ENCODE measurements at places on chromosomes 1 and 21. TPM values are rescaled to one million over a fixed set of nuclear protein-coding genes. Genes with fewer than 3 reads are reported as not detected.

The CYP4B1 gene
- total RNA-seq = 0.15 TPM

GRCh38 chr1:240484804-240485443, 127.0 kb downstream of the GREM2 start:
- H3K27me3 ChIP-seq = no peaks in the 10 kb centered on the region
- no peak overlapping the region for H3K4me3 ChIP-seq
- no peaks in the 10 kb centered on the region for H3K4me1 ChIP-seq
- DNase-seq = no peak
- H3K36me3 ChIP-seq = no peaks in the 10 kb centered on the region
- H3K27ac ChIP-seq = no peak overlapping the region

DNA sequence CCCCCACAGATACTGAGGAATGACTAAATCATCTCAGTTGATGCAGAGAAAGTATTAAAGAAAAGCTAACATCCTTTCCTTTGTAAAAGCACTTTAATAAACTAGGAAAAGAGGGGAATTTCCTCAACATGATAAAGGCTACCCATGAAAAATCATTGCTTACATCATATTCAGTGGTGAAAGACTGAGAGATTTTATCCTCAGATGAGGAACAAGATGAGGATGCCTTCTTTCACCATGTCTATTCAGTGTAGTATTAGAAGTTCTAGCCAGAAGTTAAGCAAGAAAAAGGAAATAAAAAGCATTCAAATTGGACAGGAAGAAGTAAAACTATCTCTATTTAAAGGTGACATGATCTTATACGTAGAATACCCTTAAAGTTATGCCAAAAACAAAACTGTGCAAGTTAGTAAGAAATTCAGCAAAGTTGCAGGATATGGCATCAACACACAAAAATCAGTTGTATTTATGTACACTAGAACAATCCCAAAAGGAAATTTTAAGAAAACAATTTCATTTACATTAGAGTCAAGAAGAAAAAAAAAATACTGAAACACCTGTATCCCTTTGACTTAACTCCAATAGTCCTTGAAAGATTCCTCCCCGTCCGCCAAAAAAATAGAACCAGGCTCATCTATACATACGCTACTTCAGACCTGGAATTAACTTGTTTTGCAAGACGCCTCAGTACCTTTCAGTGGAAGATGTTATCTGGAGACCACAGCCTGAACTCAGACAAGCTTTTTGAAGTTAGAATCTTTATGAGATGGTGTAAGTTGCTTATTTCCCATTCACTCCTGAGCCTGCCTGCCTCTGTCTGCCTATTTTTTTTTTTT, 17.5 kb downstream of the ZMYM4 start:
- no peaks in the 10 kb centered on the region for H3K36me3 ChIP-seq
- H3K27me3 ChIP-seq = no peaks in the 10 kb centered on the region
- peaks cover 14% of the 10 kb centered on the region for H3K4me1 ChIP-seq
- no peak for DNase-seq
- H3K4me3 ChIP-seq = no peak overlapping the region

The PDPN gene
- 27.9 TPM for total RNA-seq

The FASLG gene
- not detected for total RNA-seq

The PRDM16 gene
- 0.20 TPM for total RNA-seq

- no peak overlapping the region for H3K27ac ChIP-seq
- H3K36me3 ChIP-seq = no peaks in the 10 kb centered on the region
- H3K4me3 ChIP-seq = no peak overlapping the region
- H3K27me3 ChIP-seq = no peaks in the 10 kb centered on the region
- no peaks in the 10 kb centered on the region for H3K4me1 ChIP-seq
These were observed 21.5 kb downstream of the NCAM2 start for GRCh38 chr21:21019681-21020080.

The GSTM3 gene
- 18.9 TPM for total RNA-seq

GRCh38 chr1:9544926-9545325, 5.7 kb downstream of the SLC25A33 start:
- no peak overlapping the region for H3K27ac ChIP-seq
- no peak for DNase-seq
- no peak overlapping the region for H3K4me3 ChIP-seq
- H3K27me3 ChIP-seq = no peaks in the 10 kb centered on the region

- no peaks in the 10 kb centered on the region for H3K4me1 ChIP-seq
- peaks cover 2% of the 10 kb centered on the region for H3K27me3 ChIP-seq
- no peak overlapping the region for H3K4me3 ChIP-seq
- peak; percentile 46 for DNase-seq
These were observed 38.2 kb downstream of the SLC19A1 start for GRCh38 chr21:45504021-45504515.

GRCh38 chr1:199287206-199287605, 648.4 kb downstream of the PTPRC start:
- no peaks in the 10 kb centered on the region for H3K27me3 ChIP-seq
- no peaks in the 10 kb centered on the region for H3K4me1 ChIP-seq
- H3K4me3 ChIP-seq = no peak overlapping the region
- H3K36me3 ChIP-seq = no peaks in the 10 kb centered on the region

- H3K27me3 ChIP-seq = no peaks in the 10 kb centered on the region
- H3K27ac ChIP-seq = no peak overlapping the region
- H3K36me3 ChIP-seq = peaks cover 5% of the 10 kb centered on the region
- no peak overlapping the region for H3K4me3 ChIP-seq
These were observed 10.9 kb downstream of the EXO5 start for GRCh38 chr1:40519517-40519916.

The HSD3B1 gene
- not detected for total RNA-seq

GRCh38 chr21:22804151-22804550, 1805.9 kb downstream of the NCAM2 start:
- no peaks in the 10 kb centered on the region for H3K4me1 ChIP-seq
- no peak overlapping the region for H3K27ac ChIP-seq
- no peak for DNase-seq
- no peaks in the 10 kb centered on the region for H3K36me3 ChIP-seq
- H3K27me3 ChIP-seq = no peaks in the 10 kb centered on the region

DNA sequence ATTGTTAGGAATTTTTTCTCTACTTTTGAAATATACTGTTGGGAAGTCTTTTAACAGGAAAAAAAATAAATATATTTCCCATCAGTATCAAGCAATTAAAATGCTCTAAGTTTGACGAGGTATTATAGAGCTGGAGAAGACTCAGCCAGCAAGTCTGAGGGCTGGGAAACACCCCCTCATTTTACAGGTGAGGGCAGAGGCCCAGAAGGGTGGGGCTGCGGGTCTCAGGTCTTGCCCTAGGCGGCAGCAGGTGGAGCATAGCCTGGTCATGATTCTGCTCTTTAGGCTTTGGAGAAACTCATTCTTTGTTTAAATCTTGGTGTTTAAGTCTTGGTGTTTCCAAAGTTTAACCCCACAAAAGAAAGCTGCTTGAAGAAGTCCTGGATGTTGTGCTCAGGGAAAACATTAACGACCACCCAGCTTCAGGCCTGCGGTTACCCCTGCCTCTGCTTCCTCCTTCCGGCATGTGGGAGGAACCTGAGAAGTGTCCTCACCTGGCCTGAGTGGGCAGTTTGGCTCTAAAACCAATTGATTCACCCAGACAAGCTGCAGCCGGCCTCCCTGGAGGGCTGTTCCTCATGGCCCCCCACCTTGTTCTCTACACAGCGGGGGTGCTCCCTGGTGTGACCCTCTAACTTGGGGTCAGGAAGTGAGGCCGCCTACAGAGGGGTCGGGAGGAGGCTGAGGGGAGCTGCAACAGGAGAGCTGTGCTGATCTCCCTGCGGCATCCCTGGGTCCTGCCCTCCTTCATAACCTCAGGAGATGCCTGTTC, 41.7 kb downstream of the OLFML2B start:
- H3K27me3 ChIP-seq = no peaks in the 10 kb centered on the region
- no peaks in the 10 kb centered on the region for H3K4me1 ChIP-seq
- no peak for DNase-seq
- H3K36me3 ChIP-seq = no peaks in the 10 kb centered on the region
- H3K4me3 ChIP-seq = no peak overlapping the region

The NGF gene
- total RNA-seq = 1.4 TPM

DNA sequence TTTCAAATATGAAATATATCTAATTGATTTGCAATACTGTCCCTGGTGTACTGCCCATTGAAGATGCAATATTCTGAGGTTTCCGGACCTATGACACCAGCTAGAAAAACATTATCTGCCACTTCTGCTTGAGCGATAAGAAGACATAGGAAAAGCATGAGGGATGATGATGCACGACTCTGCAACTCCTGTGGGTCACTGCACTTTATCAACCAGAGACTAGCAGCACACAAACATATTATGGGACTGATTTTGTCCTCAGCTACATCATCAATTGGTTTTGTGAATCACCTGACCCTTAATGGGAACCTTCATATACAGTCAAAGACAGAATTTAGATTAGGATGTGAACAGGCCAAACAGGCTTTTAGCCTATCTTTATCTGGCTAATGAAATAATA, 13.8 kb upstream of the KCNA3 start:
- H3K4me3 ChIP-seq = no peak overlapping the region
- DNase-seq = no peak
- H3K27ac ChIP-seq = no peak overlapping the region

The RAB7B gene
- 0.66 TPM for total RNA-seq

The C1QC gene
- 29.0 TPM for total RNA-seq

DNA sequence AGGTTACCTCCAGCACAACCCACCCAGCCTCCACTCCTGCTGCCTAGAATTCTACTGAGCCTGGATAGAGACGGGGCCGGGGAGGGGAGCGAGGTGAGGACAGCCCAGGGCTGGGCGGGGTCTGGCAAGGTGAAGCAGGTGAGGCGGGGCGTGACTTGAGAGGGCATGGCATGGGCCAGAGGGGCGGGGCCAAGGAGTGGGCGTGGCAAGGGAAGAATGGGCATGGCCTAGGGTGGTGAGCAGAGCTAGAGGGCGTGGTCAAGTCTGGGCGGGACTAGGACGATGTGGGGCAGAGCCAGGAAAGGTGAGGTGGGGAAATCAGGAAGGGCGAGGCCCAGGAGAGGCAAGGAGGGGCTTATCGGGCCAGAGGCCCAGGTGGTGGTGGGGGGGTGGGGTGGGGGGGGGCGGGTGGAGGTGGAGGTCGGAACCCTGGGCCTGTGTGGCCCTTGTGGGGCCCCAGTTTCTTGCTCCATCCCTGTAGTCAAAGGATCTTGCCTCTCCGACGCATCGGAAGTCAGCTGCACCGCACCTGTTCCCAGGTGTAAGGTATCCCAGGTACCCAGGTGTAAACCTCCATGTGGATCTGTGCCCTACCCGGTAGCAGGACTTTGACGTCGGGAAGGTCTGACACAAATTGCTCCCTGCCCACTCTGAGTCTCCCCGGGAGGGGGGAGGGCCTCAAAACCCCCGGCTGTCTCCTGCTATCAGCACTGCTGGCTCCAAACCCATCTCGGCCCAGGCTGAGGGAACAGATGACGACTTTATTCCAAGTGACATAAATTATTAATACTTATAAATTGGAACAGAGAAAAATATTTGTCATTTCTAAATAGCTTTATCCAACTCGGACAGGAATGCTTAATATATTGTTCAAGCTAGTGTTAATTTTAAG, 32.9 kb upstream of the UTS2 start:
- H3K27ac ChIP-seq = no peak overlapping the region
- H3K4me1 ChIP-seq = no peaks in the 10 kb centered on the region
- DNase-seq = no peak
- H3K4me3 ChIP-seq = no peak overlapping the region
- H3K36me3 ChIP-seq = no peaks in the 10 kb centered on the region

DNA sequence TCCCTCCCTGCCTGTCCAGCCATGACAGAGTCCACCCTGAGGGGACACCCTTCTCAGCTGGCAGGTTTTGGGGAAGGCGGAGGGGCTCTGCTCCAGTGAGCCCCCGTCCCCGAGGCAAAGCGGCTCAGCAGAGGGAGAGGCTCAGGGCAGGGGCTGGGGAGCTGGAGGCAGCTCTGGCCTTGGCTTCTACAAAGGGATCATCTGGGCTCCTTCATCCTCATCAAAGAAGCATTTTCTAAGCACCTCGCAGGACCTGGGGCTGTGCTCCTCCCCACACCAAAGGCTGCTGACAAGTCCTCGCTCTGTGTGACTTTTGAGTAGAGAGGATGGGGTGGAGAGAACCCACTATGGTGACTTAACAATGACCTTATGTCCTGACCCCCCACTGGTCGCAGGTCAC, 21.0 kb upstream of the CLSTN1 start:
- no peak overlapping the region for H3K4me3 ChIP-seq
- no peak overlapping the region for H3K27ac ChIP-seq
- H3K4me1 ChIP-seq = no peaks in the 10 kb centered on the region
- H3K27me3 ChIP-seq = no peaks in the 10 kb centered on the region
- DNase-seq = peak; percentile 36
- H3K36me3 ChIP-seq = no peaks in the 10 kb centered on the region

The LPAR3 gene
- not detected for total RNA-seq

The HPCA gene
- not detected for total RNA-seq

GRCh38 chr1:54580856-54581550, 33.0 kb downstream of the ACOT11 start:
- H3K4me3 ChIP-seq = no peak overlapping the region
- DNase-seq = no peak
- H3K4me1 ChIP-seq = peaks cover 84% of the 10 kb centered on the region
- no peaks in the 10 kb centered on the region for H3K36me3 ChIP-seq
- peak overlapping the region; percentile 87 for H3K27ac ChIP-seq

DNA sequence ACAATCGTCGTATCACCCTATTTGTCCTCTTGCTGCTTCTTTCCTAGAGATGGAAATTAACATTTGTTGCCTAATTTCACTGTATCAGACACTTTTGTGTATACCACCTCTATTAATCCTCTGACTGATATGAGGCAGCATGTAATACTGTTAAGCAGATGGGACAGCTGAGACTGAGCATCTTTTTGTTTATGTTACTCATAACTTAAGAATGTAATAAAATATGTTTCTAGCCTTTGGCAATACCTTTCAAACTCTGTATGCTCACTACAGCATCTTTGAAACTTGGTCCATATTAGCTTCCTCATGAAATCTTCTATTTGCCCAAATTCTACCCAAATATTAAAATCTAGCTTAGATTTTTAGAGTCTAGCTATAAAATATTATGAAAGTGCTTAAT, 2.3 kb downstream of the OR14K1 start:
- no peak for DNase-seq
- no peaks in the 10 kb centered on the region for H3K36me3 ChIP-seq
- no peak overlapping the region for H3K4me3 ChIP-seq
- no peaks in the 10 kb centered on the region for H3K27me3 ChIP-seq
- H3K4me1 ChIP-seq = no peaks in the 10 kb centered on the region

- peaks cover 61% of the 10 kb centered on the region for H3K4me1 ChIP-seq
- H3K36me3 ChIP-seq = peaks cover 2% of the 10 kb centered on the region
- peak overlapping the region; percentile 79 for H3K4me3 ChIP-seq
- H3K27me3 ChIP-seq = no peaks in the 10 kb centered on the region
These were observed 1.3 kb downstream of the TOR1AIP2 start for GRCh38 chr1:179876300-179876715.

- no peak overlapping the region for H3K4me3 ChIP-seq
- H3K27ac ChIP-seq = no peak overlapping the region
- no peaks in the 10 kb centered on the region for H3K4me1 ChIP-seq
- no peaks in the 10 kb centered on the region for H3K36me3 ChIP-seq
These were observed 73.6 kb upstream of the TLR5 start for GRCh38 chr1:223216531-223217205.
